ENCODE measurements at places on chromosomes 5 and 9. TPM values are rescaled to one million over a fixed set of nuclear protein-coding genes. Genes with fewer than 3 reads are reported as not detected.

ACOT12 gene
- not detected for total RNA-seq

DRD1 gene
- not detected for total RNA-seq

SLC23A1 gene
- total RNA-seq = not detected

OTULINL gene
- 0.49 TPM for total RNA-seq

RETREG1 gene
- 0.16 TPM for total RNA-seq

RXRA gene
- 11.3 TPM for total RNA-seq

KCNV2 gene
- total RNA-seq = not detected

FYB1 gene
- under 0.01 TPM for total RNA-seq

LPAR1 gene
- total RNA-seq = 0.32 TPM

SAPCD2 gene
- 13.6 TPM for total RNA-seq

SPINK6 gene
- not detected for total RNA-seq

ADAMTSL2 gene
- under 0.01 TPM for total RNA-seq

EQTN gene
- not detected for total RNA-seq

CDH9 gene
- total RNA-seq = not detected

All from bladder microvascular endothelial cell (primary cell).